Stimulated activated CD4-positive, alpha-beta T cell treated with anti-CD3 and anti-CD28 coated beads, Interleukin-4, amount 100 ng/mL, for 1 hour (primary cell): ENCODE measurements at places on chromosomes 6 and 20.

GRCh38 chr6:137875606-137876005 lies 8.5 kb downstream of the TNFAIP3 start:
- no peak for DNase-seq

DNA sequence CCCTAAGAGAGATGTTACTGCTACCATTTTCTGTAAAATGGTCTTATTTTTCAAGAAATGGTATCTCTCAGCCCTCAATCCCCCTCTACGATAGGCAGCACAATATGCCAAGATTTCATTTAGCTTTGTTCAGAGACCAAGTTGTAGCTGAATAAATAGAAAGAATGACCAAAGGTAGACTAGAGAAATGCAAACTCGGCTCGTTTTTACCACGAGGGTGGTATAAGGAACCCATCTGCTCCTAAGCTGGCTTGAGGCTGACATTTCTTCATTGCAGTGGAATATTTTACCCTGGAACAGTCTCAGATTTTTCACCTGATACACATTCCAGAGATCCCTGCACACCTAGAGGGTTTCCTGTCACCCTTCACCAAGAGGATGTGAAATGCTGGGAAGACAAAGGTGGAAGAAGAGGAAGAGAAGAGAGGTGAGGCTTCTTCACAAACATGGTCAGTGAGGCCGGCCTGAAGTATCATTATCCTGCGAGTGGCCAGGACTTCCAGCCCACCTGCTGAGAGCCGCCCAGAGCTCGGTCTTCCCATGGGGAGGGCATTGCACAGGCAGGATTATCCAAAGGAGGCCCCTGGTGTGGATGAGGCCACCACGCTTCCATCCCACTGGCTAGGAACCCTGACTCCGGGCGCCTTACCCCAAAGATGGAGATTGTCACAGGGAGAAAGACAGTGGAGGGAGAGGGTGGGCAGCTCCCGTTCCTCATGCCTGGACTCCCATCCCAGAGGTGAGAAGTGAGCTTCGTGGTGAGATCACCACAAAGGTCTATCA lies 57.1 kb upstream of the AFDN start:
- DNase-seq = no peak

GRCh38 chr6:157433678-157434081 lies 52.7 kb downstream of the ZDHHC14 start:
- no peak for DNase-seq

GRCh38 chr6:4930025-4930691 lies 73.7 kb downstream of the RPP40 start:
- DNase-seq = no peak

- DNase-seq = no peak
These were observed 52.5 kb downstream of the ATG5 start for GRCh38 chr6:106273087-106273486.

- DNase-seq = no peak
These were observed 111.9 kb downstream of the FAM83B start for GRCh38 chr6:54958446-54958845.

- DNase-seq = no peak
These were observed 82.2 kb upstream of the NAA20 start for GRCh38 chr20:19934792-19935491.
